ENCODE measurements at places on chromosomes 11 and 22. TPM values are rescaled to one million over a fixed set of nuclear protein-coding genes. Genes with fewer than 3 reads are reported as not detected.

- H3K4me3 ChIP-seq: no peak overlapping the region
- no peaks in the 10 kb centered on the region for H3K27me3 ChIP-seq
- no peak for DNase-seq
- no peak overlapping the region for H3K27ac ChIP-seq
These were observed 42.5 kb upstream of the DLAT start for GRCh38 chr11:111982541-111983186.

DNA sequence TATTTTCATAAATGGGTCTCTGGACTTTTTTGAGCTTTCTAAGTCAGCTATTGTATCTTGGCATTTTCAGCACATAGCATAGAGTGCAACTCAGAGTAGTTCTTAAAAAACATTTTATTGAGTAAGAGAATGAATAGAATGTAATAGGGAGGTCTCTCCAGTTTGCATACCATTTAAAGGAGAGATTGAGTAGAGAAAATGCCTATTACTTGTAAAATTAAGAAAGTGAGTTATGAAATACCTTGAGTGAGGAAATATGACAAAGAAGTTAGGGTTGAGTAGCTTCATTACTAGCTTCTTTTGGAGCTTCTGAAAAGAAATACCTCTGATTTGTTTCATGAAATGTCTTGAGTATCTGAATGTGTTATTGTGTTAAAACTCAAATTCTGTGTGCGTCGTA, 140.0 kb downstream of the AASDHPPT start:
- no peak overlapping the region for H3K4me3 ChIP-seq
- H3K36me3 ChIP-seq: no peaks in the 10 kb centered on the region
- H3K27ac ChIP-seq: no peak overlapping the region
- no peak for DNase-seq

DNA sequence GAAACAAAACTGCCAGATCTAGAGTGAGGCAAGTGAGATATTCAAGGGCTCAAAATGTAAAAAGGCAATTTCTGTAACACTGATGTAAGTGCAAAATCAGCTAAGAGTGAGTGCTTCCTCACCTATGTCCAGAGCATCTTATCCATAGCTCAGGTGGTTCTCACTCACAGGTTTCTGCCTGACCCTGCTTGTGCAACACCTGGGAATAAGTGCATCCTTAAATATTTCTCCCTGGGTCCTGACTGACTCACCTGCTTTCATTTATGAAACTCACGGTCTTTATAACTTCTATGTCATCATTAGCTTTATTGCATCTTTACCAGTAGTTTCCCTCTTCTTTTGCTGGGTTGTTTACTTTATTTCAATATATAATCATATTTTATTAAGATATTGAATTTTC, 260.6 kb downstream of the CNTN5 start:
- no peak overlapping the region for H3K4me3 ChIP-seq
- H3K36me3 ChIP-seq: no peaks in the 10 kb centered on the region
- H3K4me1 ChIP-seq: no peaks in the 10 kb centered on the region
- H3K27me3 ChIP-seq: no peaks in the 10 kb centered on the region
- H3K27ac ChIP-seq: no peak overlapping the region

DNA sequence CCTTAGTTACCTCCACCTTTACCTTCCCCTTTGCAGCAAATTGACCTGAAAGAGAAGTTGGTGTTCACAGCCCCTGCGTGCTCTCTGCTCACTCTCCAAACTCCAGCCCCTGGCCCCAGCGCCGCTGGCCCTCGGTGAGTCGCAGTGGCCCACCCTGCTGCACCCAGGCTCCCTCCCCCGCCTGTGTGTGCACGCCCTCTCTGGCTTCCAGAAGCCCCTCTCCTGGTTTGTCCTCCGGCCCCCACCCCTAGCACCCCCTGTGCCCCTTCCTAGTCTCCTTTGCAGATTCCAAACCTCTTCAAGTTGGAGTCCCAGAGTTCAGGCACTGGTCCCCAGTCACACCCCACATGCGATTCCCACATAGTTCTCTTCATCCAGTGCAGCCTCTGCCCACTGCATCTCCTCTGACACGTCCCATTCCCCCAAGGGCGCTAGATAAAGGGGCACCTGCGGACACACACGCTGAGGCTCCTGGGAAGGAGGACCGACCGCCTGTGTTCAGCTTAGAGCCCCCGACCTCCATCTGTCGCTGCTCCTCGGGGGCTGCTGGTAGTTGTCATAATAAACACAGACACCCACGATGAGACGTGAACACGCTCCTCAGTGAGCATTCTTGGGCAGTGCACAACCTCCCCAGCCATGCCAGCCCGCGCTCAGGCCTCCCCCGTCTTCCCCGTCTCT, 1.5 kb upstream of the PHRF1 start:
- peaks cover 52% of the 10 kb centered on the region for H3K4me1 ChIP-seq
- peak overlapping the region; percentile 31 for H3K27ac ChIP-seq
- H3K4me3 ChIP-seq: peak overlapping the region; percentile 70
- no peaks in the 10 kb centered on the region for H3K27me3 ChIP-seq
- no peak for DNase-seq

DNA sequence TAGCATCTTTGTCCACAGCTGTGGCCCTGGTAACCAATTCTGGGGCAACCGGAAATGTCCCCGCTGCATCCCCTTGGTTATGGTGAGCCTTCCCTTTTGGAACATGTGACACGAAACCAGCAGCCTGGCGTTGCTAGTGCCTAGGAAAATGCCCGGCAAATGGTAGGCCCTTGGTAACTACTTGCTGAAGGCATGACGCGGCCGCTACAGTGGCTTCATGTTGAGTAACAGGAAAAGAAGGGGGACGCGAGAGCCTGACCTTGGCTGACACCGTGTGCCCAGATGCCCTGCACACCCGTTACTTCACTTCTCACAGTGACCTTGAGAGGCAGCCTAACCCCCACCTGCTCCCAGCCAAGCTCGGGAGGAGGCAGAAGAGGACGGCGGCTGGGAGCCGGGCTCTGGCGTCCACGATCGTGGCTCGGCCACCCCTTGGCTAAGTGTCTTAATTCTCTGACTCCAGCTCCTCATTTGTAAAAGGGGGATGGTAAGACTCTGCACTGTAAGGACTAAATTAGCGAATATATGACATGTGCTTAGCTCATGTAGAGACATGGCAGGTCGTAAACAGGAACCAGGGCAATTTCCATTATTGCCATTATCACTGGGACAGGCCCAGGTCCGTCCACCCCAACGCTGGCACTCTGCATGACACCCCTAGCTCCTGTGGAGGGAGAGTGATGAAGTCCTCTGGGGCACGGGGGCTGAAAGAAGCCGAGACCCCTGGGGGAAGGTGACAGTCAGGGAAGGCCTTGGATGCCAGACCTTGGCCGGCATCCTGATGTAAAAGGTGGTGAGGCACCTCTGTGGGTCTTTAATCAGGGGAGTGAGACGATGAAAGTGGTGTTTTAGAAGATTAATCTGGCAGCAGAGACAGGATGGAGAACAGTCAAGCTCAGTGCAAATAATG, 18.9 kb downstream of the IFT27 start:
- H3K4me3 ChIP-seq: no peak overlapping the region
- no peak overlapping the region for H3K27ac ChIP-seq
- DNase-seq: no peak

- DNase-seq: no peak
- H3K4me3 ChIP-seq: no peak overlapping the region
- H3K27ac ChIP-seq: no peak overlapping the region
- no peaks in the 10 kb centered on the region for H3K27me3 ChIP-seq
- no peaks in the 10 kb centered on the region for H3K36me3 ChIP-seq
These were observed 7.4 kb upstream of the CREBZF start for GRCh38 chr11:85672105-85672902.

DNA sequence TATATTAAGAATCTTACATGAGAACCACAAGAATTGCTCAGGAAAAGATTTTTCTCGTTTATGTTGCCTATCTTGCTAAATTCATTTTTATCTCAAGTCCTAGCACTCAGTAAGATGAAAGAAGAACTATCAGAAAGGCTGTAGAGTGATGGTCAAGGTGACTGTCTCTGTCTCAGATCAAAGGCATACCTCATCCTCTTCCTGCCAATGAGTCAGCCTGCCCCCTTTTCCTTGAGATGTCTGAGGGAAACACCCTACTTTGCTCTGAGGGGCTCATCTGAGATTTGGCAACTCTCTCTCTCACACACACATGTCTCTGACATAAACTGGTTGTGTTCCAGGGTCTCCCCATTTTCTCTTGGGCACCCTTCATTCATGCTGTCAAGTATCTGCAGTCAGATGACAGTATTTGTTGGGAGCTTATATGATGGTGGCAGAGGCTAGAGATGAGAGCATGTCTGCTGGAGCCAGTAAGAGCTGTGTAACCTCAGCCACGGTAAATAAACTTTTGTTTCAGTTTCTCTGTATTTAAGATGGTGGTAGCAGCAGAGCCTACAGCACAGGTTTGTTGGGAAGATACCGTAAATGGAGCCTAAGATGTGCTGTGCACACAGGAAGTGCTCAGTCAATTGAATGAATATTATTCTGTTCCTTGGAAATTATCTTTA, 1.6 kb downstream of the MMP27 start:
- no peak for DNase-seq
- peaks cover under 1% of the 10 kb centered on the region for H3K27me3 ChIP-seq
- no peak overlapping the region for H3K27ac ChIP-seq
- H3K36me3 ChIP-seq: no peaks in the 10 kb centered on the region
- no peaks in the 10 kb centered on the region for H3K4me1 ChIP-seq

- H3K27ac ChIP-seq: no peak overlapping the region
- H3K27me3 ChIP-seq: no peaks in the 10 kb centered on the region
- H3K4me1 ChIP-seq: no peaks in the 10 kb centered on the region
- no peak overlapping the region for H3K4me3 ChIP-seq
These were observed 30.2 kb downstream of the OSBPL5 start for GRCh38 chr11:3134651-3135480.

CCND1 gene
- total RNA-seq: 1.7 TPM

IL18 gene
- 0.42 TPM for total RNA-seq

MAPK8IP2 gene
- 0.22 TPM for total RNA-seq
